Endodermal cell (in vitro differentiated cells): ENCODE measurements at places on chromosomes 6 and 20. TPM values are rescaled to one million over a fixed set of nuclear protein-coding genes. Genes with fewer than 3 reads are reported as not detected.

DNA sequence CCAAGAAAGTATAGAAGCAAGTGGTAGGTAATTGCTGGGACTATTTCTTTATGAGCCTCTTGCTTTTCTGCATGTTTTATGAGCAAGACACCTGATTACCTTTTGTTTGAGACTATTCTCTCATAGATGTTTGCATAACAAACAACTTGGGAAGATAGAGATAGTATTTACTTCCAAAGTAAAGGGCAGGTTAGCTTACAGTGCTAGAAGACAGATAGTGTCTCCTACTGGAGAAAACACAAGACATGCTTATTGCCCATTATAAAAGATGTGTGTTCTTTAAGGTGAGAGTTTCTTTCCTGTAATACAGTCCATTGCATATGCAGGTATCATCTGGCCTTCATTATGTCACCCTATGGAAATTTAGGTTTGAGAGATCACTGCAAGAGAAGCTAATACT is 174.2 kb upstream of the FUT9 start:
- DNase-seq, result no peak

GRCh38 chr6:43407296-43407695 is 20.0 kb upstream of the ABCC10 start:
- DNase-seq, result no peak

- DNase-seq, result no peak
These were observed 11.3 kb upstream of the PTPRK start for GRCh38 chr6:128531696-128532095.

- peak; percentile 49 for DNase-seq
These were observed 99.0 kb downstream of the GMPR start for GRCh38 chr6:16337295-16337975.

LY6G6D gene
- total RNA-seq, result not detected in 3 replicates

PHF1 gene
- 63.1 and 71.4 TPM in 2 replicates for total RNA-seq

GRCh38 chr20:40134176-40134575 is 554.9 kb downstream of the MAFB start:
- no peak for DNase-seq

DNA sequence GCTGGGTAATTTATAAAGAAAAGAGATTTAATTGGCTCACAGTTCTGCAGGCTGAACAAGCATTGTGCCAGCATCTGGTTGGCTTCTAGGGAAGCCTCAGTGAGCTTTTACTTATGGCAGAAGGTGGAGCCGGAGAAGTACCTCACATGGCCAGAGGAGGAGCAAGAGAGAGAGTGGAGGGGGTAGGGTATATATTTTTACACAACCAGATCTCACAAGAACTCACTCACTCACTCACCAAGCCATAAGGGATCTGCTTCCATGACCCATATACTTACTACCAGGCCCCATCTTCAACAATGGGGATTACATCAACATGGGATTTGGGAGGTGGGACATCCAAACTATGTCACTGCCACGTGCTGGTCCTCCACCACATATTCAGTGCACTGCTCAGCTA is 152.6 kb upstream of the PRND start:
- peak; percentile 73 for DNase-seq

DNA sequence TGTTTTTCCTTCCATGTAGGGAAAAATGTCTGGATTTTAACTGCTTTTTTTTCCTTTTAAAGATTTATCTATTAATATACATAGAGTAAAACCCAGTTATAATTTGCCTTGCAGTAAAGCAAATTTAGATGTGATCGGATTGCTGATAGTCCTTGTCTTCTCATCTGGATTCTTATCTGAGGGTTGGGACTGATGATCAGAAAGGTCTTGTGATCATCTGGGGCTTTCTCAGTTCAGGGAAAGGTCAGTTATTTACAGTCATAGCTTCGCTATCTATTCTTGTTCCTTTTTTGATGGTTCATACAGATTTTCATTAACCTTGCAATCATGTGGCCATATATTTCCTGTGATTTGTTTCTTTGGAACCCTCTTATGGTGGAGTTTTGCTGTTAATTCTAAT is 63.8 kb upstream of the CLDN20 start:
- DNase-seq, result no peak

GNAS-AS1 gene
- total RNA-seq, result 7.6 and 9.3 TPM in 2 replicates

PSMB9 gene
- not detected in 3 replicates for total RNA-seq

- DNase-seq, result peak; percentile 51
These were observed 146.6 kb downstream of the BCAS1 start for GRCh38 chr20:53923566-53924369.

- peak; percentile 22 for DNase-seq
These were observed 3.6 kb downstream of the PARD6B start for GRCh38 chr20:50734730-50735679.

CTAGE9 gene
- not detected in 3 replicates for total RNA-seq

- no peak for DNase-seq
These were observed 18.6 kb upstream of the ENPP1 start for GRCh38 chr6:131789219-131789618.

GRCh38 chr6:12355354-12355753 is 65.2 kb downstream of the EDN1 start:
- no peak for DNase-seq

DNA sequence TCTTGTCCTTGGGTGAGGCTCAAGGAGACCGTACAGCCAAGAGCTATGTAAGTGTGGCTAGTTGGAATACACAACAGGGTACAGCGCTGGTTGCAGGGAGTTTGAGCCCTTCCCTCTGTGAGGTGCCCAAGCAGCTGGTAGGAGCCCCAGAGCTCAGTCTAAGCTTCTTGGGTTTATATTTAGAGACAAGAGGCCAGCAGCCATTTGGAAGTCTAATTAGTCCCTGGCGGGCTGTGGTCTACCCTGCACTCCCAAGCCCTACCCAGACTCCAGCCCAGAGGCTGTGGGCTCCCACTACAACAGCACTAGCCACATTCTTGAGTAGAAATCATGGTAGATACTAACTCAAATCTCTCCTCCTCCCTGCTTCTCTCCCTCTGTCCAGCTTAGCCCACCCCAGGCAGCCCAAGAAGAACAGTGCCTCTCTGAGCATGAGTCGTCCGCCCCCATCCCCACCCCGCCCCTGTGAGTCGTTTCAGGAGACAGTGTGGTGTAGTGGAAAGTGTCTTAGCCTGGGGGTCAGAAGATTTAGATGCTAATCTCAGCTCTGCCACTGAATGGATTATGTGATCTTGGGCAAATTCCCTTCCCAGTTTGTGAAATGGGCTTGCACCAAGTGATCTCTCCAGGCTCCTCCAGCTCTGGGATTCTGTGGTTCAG is 37.8 kb downstream of the EIF2S2 start:
- no peak for DNase-seq

DNA sequence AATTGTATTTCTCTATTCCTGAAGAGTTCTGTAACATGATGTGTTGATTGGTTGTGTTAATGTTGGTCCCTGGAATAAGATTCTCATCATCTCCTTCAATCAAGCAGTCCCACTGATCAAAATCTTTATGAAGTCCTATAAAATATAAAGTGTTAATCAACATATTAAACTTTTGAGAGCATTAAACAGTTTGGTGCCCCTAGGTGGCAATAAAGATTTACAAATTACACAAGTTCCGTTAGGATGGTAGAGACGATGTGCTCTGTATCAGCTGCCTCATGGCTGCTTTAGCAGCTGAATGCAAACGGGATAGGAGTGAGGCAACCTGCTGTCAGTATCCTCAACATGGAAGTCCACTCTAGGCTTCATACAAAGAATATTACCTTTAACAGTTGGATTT is 16.9 kb downstream of the TDRD6 start:
- DNase-seq, result no peak

DNA sequence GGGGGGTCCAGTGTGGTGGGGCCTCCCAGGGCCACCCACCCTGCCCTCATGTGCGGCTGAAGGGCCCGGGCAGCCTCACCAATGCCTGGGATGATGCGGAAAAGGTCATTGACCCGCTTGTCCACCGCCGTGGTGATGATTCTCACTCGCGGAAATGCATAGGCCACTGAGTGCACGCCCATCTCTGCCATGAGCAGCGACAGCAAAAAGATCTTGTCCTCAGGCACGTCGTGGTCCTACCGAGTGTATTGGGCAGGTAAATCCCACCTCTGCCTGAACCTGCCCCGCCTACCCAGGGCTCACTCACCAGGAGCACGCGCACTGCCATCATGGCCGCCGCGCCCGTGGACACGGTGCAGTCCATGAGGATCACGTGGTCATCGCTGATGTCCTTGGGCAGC is 16.1 kb downstream of the UCKL1 start:
- DNase-seq, result peak; percentile 79

DNA sequence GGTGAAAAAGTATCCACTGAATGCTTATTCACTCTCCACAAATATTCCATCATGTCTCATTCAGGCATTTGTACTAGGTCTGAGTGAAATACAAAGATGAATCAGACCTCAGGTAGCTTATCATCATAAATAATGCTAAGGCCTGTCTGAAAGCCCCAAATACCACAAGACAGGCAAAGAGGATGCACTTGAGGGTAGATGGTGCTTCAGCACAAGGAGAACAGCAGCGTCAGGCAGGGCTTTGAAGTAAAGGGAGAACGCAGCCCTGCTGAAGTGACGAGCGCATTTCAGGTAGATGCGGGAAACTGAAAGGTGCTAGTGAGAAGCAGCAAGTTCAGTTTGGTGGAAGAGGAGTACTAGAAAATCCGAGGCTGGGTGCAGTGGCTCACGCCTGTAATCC is 38.7 kb downstream of the MAP3K5 start:
- peak; percentile 42 for DNase-seq

DNA sequence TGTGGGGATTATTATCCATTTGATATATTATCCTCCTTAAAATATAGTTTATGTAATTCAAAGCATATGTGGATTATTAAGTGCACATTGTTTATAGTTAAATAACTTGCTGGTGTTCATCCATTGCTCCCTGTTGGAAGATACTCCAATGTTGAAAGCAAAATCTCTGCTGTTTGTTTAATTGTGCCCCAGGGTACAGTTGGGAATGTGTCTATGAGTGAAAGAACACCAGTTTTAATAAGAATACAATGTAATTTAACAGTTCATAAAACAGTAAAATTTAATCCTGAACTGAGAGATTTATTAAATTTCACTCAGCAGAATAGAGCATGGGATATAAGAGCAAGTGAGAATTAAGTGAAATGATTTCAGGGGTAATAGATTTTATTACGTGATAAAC is 364.9 kb downstream of the GRIK2 start:
- no peak for DNase-seq

- peak; percentile 71 for DNase-seq
These were observed 8.8 kb downstream of the RAET1L start for GRCh38 chr6:150016324-150017185.

DNA sequence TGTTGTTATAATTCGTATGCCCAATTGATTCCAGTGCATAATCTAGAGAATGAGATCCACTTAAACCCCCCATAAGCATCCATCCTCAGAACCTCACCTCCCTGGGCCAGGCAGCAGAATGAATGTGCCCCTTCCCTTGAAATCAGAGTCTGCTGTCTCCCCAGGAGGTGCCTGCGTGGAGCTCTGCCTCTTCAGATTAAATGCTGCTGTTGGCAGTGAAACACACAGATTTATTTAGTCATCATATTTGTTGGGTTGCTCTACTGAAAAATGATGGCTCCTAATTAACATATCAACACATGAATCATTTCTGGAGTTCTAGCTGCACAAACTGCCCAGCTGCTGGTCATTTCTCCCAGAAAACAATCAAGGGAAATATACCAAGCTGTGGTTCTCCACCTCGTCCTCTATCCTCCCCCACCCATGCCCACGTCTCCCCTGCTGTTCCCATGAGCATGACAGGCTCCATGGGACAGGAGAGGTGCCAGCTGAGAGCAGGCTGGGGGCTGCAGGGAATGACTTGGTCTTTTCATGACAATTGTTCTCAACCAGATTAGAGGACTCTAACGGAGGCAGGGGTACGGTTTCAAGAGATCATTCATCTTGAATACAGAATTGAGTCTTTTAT is 633.1 kb downstream of the CDH26 start:
- DNase-seq, result no peak

SRSF6 gene
- 199 and 204 TPM in 2 replicates for total RNA-seq

RSPH9 gene
- total RNA-seq, result 0.38 to 1.5 TPM (median 0.64 TPM) in 3 replicates
